SK-N-DZ (cell line): ENCODE measurements at places on chromosomes 4 and X.
A peak's percentile ranks its signal among the peaks of the same experiment; 100 is the strongest.

GRCh38 chr4:16377887-16378286, 151.6 kb upstream of the TAPT1 start:
- DNase-seq, result no peak

DNA sequence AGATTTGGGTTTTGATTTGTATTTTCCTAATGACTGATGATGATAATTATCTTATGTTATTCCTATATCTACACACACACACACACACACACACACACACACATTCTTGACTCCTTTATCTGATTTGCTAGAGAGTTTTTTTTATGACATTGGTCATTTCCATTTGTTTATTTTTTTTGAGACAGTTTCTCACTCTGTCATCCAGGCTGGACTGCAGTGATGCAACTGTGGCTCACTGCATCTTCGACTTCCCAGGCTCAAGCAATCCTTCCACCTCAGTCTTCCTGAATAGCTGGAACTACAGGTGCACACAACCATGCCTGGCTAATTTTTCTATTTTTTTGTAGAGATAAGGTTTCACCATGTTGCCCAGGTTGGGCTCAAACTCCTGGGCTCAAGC, 6.7 kb downstream of the ZNF81 start:
- DNase-seq, result no peak

GRCh38 chrX:136183917-136184316, 36.6 kb downstream of the FHL1 start:
- DNase-seq, result no peak

GRCh38 chrX:8726031-8726652, 5.8 kb downstream of the ANOS1 start:
- no peak for DNase-seq

- DNase-seq, result no peak
Observed at GRCh38 chrX:124501586-124501985, 155.2 kb downstream of the SH2D1A start.

DNA sequence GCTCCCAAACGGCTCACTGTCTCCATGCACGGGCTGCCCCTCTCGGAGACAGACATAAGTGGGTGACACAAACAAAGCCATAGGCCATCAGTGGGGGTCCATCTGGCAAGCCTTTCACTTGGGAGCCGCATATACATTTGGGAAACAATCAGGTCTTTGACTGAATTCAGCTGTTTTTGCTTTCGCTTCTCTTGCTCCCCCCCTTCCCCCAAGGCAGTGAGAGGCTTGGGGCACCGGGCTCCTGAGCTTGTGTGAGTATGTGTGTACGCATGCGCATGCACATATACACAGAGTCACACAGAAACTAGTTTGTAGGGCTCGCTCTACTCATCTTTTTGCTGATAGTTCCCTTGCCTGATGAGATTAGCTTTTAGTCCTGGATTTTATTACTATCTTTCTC, 284.4 kb downstream of the AFF2 start:
- no peak for DNase-seq

GRCh38 chr4:165507381-165507780, 128.6 kb downstream of the CPE start:
- no peak for DNase-seq

GRCh38 chrX:109299091-109299490, 182.8 kb downstream of the GUCY2F start:
- no peak for DNase-seq

DNA sequence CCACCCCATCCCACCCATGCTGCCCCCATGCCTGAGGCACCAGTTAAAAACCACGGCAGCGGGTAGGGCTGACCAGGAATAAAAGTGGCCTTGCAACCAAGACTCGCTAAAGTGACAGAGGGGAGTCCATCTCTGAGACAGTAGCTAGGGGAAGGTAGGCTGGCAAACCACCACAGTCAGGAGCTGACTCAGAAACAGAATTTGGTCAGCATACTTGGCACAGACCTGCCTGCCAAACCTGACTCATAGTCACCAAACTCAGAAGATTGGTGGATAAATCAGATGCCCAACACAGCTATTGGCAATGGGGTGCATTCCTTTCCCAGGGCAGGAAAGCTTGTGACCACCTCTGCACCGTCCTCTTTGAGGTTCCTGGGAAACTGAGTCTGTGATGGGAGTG, 193.8 kb downstream of the BCOR start:
- DNase-seq, result no peak

DNA sequence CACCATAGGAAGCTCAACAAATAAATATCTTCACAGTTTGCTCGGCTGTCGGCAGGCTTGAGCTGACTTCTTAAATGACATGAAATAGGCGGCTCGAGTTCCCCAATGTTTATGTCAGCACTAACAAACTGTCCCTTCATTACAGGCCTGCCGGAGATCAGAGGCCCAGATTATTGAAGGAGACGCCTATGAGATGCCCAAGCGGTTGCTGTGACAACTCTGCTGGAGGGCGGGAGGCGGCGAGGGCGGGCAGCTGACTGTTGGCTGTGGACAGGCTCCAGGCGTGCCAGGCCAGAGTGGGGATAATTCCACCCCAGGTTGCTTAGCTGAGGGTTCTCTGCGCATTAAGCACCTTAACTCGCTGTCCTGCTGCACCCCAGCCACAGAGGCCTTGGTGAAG, 39.2 kb upstream of the MSX1 start:
- peak; percentile 73 for DNase-seq

- no peak for DNase-seq
Observed at GRCh38 chr4:148420397-148420796, 21.8 kb downstream of the NR3C2 start.

- no peak for DNase-seq
Observed at GRCh38 chr4:23976423-23976822, 86.6 kb upstream of the PPARGC1A start.

DNA sequence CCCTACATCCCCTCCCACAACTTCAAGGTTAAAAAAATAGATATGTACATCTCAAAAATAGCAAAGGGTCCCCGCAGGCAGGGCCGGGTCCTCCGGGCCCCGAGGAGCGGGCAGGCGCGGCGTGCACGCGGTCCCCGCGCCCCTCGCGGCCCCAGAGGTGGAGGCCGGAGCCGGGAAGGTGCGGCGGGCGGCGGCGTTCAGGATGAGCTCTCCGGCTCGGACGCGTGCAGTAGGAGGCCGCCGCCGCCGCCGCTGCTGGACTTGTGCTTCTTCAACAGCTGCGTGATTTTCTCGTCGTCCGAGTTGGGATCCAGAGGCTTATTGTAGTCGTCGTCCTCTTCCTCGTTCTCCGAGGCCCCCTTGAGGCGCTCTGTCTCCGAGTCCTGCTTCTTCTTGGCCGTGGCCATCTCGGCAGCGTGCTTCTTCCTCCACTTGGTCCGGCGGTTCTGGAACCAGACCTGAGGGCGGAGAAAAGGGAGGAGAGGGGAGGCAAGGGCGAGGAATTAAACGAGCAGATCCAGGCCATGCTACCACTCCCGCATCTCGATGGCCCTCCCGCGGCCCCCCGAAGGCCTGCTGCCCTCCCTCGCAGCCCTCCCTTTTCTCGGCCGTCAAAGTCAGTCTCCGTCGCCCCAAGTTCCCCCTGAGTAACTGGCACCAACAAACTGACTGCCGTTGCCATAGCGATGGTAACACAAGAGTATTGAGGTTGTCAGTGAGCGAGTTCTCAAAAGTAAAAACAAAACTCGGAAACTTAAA, 5.8 kb downstream of the NKX6-1 start:
- DNase-seq, result peak; percentile 56

DNA sequence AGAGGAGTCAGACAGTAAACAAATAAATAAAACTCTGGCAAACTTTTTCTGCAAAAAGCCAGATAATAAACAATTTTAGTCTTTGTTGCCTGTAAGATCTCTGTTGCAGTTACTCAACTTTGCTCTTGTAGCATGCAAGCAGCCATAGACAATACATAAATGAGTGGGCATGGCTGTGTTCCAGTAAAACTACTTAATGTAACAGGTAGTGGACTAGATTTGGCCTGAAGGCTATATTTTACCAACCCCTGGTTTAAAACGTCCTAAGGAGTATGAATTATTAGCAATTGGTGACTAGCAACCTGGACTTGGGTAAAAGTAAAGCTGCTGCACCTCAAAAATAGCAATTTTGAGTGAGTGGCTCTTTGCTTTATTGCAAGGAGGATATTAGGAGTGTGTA, 30.9 kb downstream of the SLAIN2 start:
- no peak for DNase-seq

DNA sequence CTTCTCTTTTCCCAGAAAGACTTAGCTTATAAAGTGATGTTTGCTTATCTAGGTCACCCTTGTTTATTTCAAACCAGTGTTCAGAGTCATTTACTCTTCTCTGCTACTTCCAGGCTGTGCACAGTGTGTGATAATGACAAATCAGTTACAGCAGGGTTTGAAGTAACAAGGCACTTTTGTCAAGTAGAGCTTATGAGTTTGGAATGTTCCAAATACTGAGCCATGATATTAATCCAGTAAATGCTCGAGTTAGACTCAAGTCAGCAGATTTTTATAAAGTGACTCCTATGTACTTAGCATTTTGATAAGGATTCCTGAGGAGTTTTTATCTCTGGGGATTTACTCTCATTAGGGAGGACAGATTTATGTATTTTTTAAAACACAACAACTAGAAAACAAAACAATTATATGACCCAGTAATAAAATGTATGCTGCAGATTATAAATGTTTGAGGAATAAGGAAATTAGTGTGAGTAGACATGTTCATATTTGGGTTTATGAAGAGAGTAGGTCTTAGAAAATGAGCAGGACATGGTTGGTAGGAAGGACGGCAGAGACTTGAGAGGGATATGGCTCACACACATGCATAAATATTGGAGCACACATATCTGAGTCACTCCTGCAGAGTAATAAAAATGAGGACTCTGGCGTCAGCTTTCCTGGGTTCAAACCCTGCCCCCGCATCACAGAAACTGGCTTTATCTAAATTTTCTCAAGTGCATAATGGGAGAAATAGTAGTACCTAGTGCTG, 271.2 kb downstream of the FBXO8 start:
- no peak for DNase-seq

DNA sequence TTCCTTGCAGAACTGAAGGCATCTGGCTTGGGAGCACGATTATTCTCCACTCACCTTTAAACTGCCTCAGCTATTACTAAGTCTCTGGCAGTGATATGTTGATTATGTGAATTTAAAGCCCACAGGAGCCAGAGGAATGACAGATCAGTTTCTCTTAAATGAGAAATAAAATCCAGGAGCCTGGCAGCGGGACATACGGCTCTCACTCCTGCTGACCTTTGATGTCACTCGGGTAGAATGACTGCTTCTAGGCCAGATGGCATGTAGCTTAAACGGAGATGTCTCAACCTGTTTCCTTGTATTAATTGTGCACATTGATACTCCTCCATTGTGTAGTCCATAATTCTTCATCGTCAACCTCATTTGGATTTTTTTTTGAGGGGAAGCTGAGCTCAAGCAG, 4.0 kb upstream of the CBLL2 start:
- no peak for DNase-seq

GRCh38 chr4:65502131-65502701, 168.1 kb downstream of the EPHA5 start:
- no peak for DNase-seq

DNA sequence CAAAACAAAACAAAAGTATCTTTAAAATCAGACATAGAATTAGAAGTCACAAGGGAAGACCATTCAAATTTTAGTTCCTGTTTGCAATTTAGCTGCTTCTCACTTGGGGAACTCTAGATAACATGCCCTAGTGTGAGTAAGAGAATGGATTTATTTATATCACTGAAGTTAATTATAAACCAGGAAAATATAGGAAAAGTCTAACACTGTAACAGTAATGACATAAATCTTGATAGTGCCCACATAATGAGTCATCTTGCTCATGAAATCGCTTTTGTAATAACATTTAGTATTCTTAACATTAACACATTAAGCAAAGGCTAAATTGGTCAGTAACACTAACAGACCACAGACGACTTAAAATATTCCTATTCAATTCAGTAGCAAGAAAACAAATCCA, 710.7 kb downstream of the STPG2 start:
- no peak for DNase-seq

- no peak for DNase-seq
Observed at GRCh38 chr4:26213317-26213716, 107.5 kb upstream of the RBPJ start.

GRCh38 chr4:150302553-150302952, 224.3 kb downstream of the DCLK2 start:
- no peak for DNase-seq

- DNase-seq, result no peak
Observed at GRCh38 chrX:30373479-30373878, 64.3 kb upstream of the NR0B1 start.

GRCh38 chr4:87425711-87426110, 3.3 kb downstream of the NUDT9 start:
- no peak for DNase-seq

DNA sequence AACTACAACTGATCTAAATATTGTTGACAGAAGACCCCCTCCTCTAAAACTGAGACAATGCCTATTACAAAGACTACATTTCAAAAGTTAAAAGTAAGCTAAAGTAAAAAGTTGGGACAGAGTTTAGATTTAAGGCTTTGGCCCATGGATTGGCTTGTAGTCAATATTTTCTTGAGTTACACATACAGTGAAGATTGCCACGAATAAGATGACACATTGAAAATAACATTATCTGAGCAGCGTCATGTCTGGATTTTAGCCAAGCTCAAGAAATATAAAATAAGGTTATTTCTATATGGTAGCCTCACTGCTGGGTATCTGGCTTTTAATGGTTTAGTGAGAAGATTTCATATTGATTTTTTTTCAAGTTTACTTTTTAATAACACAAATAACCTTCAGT, 266.2 kb upstream of the LDB2 start:
- DNase-seq, result no peak

- DNase-seq, result no peak
Observed at GRCh38 chr4:76272073-76272472, 20.6 kb downstream of the FAM47E start.

- DNase-seq, result no peak
Observed at GRCh38 chr4:65340382-65341109, 329.7 kb downstream of the EPHA5 start.

DNA sequence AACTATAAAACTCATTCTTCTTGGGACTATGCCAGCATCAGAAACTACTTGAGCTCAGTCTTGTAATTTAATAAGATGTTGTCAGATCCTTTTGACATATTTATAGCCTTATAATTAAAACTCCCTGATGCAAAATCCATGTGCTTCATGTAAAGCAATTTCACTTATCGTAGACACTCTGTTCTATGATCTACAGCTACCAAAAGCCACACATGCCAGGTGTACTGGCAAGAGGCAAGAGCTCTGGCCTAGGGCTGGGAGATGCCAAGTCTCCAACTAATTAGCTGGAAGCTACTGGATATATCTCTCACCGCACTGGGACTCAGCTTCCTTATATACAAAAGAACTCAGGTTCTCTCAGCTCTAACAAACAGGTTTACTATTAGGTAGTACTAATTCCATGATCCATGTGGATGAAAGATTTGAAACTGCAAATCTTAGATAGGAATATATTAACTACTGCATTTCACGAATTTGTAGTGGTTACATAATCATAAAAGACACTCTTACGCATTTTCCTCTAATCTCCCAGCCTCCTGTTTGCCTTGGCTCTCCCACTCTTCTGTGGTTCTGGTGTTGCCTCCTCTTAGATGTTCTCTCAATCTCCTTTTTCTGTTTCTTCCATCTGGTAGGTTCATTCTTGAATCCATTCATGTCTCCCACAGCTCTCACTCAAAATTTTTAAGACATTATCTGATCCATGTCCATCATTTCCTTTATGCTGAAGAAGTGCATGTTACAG, 103.0 kb downstream of the HHIP start:
- DNase-seq, result no peak
